Stimulated activated CD4-positive, alpha-beta T cell treated with anti-CD3 and anti-CD28 coated beads, TNF-alpha, amount 100 ng/mL, for 48 hours (primary cell): ENCODE measurements at places on chromosomes 1 and 21.

GRCh38 chr21:44054710-44055109 is 42.6 kb downstream of the TRAPPC10 start:
- DNase-seq, result no peak

- no peak for DNase-seq
Observed at GRCh38 chr1:218357211-218357892, 12.2 kb downstream of the TGFB2 start.

GRCh38 chr1:89611721-89612120 is 21.2 kb upstream of the LRRC8C start:
- no peak for DNase-seq

GRCh38 chr1:192867180-192867579 is 58.3 kb downstream of the RGS2 start:
- no peak for DNase-seq

- DNase-seq, result no peak
Observed at GRCh38 chr1:199124351-199124750, 485.5 kb downstream of the PTPRC start.

DNA sequence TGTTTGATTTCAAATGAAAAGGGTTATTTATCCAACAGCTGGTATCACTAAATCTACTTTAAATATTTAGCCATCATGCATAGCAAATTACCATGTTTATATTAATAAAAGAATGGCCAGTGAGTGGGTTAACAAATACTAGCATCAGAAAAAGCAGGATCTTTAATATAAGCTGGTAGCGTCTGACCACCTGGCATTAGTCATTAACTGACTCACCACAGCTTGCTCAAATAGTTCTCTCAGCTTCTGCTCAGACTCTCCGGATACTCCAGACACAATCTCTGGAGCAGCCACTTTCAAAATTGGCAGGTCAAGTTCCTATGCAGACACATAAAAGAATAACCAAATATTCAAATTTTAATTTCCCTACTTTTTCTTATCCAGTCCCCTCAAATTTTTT is 29.6 kb downstream of the NVL start:
- DNase-seq, result no peak

GRCh38 chr1:55447488-55447887 is 232.3 kb upstream of the USP24 start:
- DNase-seq, result no peak

DNA sequence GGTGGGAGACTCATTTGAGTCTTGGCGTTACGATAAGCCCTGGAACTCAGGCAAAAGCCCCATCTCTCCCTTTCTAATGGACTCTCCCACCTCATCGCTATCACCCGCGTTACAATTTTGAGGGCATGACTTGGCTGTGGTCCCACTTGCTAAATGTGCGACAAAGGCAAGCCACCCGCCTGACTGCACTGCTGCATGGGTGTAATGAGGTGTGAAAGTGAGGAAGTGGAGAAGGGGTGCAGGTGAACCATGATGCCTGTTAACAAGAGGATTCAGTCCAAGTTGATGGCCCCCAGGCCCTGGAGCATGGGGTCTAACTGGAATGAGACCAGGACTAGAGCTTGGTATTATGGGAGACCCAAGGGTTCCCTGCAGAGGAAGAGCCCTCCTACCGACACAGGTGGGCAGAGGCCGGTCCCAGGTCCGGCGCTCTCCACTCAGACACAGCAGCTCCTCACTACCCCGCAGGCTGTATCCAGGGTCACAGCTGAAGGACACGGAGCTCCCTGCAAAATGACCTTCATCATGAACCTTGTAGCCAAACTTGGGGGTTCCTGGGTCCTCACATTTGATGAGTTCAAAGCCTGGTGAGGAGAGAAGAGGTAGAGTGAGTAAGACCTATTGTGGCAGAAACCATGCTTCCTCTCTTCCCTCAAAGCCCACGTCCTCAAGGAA is 165.4 kb upstream of the HMGB4 start:
- DNase-seq, result no peak

DNA sequence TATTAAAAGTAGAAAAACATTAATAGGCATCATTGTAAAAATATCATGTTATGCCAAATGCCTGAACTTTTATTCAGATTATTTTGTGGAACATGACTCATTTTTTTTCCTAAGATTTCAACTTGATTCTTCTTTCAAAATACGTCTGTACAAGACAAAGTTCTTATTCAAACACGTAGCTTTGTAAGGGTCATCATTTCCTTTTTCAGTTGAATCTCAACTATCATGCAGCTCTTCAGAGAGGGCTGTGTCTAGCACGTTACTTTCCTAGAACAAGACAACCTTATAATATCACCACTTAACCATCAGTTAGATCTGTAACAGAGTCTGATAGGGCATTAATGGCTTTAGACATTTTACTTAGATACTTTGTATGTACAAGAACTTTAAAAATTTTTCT is 608.9 kb downstream of the AMY1C start:
- no peak for DNase-seq

DNA sequence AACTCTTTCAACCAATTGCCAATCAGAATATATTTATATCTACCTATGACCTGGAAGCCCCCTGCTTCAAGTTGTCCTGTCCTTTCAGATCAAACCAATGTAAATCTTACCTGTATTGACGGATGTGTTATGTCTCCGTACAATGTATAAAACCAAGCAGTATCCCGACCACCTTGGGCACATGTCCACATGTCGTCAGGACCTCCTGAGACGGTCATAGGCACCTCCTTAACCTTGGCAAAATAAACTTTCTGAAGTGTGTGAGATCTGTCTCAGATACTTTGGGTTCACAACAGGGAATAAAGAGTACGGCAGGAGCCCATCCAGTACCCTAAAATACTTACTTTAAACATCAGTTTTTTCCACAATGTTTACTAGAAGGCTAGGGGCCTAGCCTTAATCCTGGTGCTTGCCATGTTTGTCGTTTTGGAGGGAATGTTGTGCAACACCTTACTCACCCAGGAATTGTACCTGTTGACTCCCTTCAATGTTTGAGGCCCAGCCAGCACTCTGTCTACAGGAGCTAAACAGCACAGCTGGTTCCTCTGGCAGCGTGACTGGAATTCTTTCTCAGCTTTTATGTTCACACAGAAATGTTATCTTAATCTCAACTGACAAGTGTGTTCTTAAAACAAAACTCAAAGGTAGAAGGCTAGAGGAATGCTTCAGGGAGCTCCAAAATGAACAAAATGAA is 90.8 kb upstream of the USP25 start:
- no peak for DNase-seq

DNA sequence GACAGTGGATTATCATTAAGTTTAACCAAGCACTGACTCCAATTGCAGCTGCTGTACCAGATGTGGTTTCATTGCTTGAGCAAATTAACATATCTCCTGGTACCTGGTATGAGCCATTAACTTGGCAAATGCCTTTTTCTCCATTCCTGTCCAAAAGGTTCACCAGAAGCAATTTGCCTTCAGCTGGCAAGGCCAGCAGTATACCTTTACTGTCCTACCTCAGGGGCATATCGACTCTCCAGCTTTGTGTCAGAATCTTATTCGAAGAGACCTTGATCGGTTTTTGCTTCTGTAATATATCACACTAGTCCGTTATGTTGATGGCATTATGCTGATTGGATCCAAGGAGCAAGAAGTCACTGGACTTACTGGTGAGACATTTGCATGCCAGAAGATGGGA is 9.5 kb upstream of the GTF2B start:
- DNase-seq, result no peak

DNA sequence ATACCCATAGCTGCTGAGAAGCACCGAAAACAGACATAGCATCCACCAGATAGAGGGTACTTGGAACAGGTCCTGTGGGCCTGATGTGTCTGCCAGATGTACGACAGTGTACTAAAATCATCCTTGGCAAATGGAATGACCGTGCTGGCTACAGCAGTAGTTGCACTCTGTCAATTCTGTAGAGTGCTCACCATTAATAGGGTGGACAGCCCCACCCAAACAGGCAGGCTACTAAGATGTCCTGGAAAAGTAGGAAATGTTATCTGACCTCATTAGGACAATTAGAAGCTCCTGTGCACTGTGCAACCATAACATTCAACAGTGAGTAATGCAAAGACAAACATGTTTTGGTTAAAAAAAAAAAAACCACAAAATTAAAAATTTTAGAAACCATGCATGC is 106.2 kb downstream of the PTPN14 start:
- DNase-seq, result no peak

- DNase-seq, result no peak
Observed at GRCh38 chr21:33682992-33683627, 40.8 kb downstream of the ITSN1 start.

- DNase-seq, result no peak
Observed at GRCh38 chr1:227886503-227886961, 61.2 kb downstream of the WNT9A start.

- DNase-seq, result no peak
Observed at GRCh38 chr1:184433956-184434502, 47.2 kb downstream of the C1orf21 start.

DNA sequence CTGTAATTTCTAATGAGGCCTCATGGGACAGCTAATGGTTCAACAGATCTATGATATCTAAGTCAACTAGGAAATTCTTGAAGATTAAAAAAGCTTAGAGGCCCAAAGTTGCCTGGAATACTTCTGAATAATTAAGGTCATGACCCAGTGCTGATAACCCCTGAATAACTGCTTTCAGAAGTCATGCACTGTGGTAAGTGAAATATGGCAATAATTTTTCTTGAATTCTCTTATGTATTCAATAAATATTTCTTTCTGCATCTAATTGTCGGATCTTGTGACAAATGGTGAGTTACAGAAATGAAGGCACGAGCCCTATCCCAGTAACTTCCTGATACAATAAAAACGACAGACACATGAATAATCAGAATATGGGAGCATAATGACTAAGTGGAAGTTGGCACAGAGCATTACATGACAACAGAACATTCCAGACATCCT is 219.3 kb upstream of the GREM2 start:
- no peak for DNase-seq

DNA sequence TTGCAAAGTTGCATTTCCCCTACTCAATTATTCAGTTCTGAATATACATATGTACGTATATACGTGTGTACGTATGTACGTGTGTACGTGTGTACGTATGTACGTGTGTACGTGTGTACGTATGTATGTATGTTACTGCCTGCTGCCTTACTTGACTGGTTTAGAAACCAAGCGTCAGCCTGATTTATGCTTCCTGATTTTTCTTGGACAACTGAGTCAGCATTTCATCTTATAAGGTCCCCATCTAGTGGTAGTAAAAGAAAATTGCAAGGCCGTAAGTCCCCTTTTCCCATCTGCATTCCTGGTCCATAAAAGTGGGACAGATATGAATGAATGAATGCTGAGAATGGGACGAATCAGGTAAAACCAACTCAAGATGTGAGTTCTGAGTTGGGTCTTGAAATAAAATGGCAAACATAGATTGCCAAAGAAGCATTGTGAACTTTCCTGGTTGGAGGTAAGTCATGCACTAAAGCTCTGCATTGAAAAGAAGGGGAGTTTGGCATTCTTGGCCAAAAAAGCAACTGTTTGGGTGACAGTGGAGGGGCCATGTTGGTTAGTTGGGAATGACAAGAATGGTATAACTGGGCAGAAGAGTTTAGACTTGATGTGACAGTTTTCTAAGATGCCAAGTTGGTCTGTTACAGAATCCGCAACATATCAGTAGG is 76.4 kb upstream of the DNAH14 start:
- no peak for DNase-seq

- no peak for DNase-seq
Observed at GRCh38 chr1:160112357-160112756, 3.2 kb upstream of the ATP1A2 start.

GRCh38 chr21:38780879-38781278 is 24.9 kb upstream of the ETS2 start:
- no peak for DNase-seq

DNA sequence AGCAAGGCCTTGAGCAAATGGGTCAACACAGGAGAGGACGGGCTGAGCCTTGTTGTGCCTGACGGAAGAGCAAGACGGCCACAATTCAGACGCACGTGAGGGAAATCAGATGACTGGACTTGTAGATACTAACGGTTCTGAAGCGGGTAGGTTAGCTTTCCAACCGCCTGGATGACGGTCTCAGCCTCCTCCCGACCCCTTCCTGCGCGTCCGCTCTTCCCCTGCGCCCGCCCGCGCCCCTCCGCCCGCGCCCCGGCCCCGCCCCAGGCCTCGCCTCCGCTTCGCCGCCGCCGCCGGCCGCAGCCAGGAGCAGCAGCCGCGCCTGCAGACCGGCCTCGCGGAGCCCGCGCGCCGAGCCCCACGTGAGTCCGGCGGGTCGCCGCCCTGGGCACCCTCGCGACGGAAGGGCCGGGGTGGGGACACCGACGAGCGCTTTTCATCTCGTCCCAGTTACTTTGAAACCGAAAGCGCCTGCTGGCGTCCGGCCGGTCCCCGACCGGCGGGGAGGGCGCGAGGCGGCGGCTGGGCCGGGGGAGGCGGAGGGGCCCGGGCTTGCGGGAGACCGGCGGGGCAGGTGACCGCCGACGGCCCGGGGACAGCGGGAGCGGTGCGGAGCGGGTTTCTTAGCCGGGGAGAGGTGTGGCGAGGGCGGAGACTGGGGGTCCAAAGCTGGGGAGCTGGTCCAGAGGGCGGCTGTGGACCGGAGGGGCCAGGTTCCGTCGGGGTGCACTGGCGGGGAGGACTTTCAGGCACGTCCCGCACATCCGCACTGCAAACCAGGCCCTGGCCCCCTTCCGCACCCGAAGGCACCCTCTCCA is at the start of gene TRAF5:
TRAF5 (plus strand) TSS at position 306 of the 818 bp plus-strand sequence. CDS start 26,407 bp downstream, outside the sequence.
- no peak for DNase-seq

DNA sequence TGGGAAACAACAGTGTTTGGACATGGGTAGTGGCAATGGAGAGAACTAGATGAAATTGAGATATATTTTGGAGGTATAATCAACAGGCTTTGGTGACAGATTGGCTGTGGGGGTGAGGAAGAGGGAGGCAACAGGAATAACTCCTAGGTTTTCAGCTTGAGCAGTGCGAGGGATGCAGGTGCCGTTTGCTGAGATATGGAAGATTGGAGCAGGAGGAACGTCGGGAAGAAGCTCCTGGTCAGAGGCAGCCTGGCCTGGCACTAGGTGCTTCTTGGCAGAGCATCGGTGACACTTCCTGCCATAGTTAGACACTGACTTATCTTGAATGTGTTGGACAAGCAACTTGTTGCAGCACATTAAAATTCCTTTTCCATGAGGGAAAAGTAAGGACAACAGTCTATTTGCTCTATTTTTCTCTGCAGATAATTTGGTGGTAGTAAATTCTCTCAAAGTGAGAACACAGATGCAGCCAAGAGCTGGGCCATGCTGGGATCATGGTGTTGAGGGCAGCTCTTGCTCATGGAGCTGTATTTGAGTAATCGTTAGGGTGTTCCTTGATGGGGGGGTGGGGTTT is 21.5 kb upstream of the MYSM1 start:
- DNase-seq, result no peak
